ENCODE measurements at places on chromosomes 6 and 20. TPM values are rescaled to one million over a fixed set of nuclear protein-coding genes. Genes with fewer than 3 reads are reported as not detected.

Gene KHDC1L
- total RNA-seq = not detected

Gene DHX16
- total RNA-seq = 25.6 TPM

Gene EEF1A2
- 0.47 TPM for total RNA-seq

DNA sequence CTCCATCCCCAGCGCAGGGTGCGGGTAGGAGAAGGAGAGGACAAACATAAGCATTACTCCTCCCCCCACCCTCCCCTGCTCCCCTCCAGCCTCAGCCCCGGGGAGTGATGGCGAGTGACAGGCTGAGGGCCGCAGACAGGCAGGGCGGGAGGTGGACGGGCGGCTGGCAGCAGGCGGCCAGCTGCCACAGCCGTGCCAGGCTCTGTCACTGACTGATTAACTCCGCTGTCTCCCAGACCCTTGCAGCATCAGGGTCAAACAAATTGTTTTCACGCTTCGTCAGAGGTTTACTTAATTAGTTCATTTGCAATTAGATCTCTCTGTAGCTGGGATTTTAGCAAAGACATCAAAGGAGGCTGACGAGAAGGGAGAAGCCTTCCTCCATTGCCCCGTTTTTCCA is 41.9 kb downstream of the FOXP4 start:
- DNase-seq = no peak

GRCh38 chr6:151323791-151324487 is 67.4 kb downstream of the ZBTB2 start:
- DNase-seq = peak; percentile 67

DNA sequence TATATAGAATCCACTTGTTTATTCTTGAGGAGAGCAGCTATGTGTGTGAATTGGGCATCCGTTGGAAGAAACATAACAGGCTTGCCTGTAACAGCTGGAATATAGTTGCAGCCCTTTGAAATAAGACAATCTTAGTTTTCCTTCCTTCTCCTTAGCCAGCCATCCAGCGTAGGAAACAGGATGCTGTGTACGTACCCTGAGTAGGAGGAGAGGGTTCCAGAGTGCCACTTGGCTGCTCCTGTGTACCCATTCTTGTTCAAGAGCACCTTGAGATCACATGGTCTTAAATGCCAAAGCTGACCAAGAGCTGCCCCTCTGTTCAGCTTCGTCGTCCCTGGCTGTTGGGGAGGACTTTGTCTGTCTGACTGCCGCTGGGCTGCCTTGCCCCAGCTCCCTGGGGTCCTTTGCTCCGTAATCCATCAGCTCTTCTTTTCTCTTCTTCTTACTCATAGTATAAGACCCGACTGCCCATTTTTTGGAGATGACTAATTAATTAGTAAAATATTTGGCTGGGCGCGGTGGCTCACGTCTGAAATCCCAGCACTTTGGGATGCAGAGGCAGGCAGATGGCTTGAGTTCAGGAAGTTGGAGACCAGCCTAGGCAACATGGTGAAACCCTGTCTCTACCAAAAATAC is 49.0 kb downstream of the RREB1 start:
- DNase-seq = no peak

DNA sequence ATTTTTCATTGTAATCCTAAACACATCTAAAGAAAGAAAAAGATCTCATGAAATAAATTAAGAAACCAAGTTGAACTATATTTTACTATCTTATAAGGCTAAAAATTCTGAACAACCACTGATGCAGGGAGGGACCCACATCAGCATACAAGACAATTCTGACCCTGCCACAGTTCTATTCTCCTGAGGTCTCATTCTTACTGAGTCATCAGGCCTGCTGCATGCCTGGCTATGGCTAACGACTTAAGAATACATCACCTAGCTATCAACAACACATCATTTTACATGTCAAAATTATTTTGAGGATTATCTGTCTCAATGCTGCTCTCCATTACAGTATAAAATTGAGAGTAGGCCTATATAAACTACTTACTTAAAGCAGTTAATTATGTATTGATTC is 52.9 kb downstream of the FBXL4 start:
- no peak for DNase-seq

DNA sequence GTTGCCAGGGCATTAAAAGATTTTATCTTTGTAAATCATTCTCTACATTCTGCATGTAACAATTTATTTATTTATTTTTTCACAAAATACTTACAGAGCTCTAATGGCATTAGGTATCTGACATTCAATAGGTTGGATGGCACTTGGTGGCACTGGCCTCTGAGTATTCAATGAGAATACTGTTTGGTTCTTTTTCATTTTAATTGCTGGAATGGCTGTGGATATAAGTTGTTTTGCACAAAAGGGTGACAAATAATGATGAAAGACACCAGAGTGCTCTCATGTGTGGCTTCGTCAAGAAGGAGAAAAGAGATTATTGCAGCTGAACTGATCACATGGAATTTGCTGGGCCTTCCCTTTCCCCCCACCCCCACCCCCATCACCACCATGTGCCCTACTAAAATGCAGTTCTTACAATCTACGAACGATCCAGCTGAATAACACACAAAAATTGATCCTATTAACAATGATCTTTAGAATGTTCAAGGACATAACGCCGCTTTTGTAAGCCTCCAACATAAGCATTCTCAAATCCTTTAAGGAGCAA is 195.2 kb upstream of the POU3F2 start:
- DNase-seq = no peak

GRCh38 chr20:58649288-58650180 is 1.5 kb upstream of the STX16 start:
- DNase-seq = peak; percentile 18

DNA sequence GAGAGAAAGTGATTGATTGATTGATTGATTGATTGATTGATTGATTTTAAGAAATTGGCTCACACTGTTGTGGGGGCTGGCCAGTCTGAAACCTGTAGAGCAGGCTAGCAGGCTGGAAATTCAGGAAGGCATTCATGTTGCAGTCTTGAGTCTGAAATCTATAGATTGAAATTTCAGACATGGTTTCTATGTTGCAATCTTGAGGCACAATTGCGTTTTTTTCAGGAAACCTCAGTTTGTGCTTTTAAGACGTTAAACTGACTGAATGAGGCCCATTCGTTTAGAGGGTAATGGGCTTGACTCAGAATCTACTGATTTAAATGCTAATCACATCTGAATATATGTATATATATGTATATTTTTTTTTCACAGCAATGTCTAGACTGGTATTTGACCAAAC is 106.3 kb downstream of the STXBP5 start:
- DNase-seq = no peak

DNA sequence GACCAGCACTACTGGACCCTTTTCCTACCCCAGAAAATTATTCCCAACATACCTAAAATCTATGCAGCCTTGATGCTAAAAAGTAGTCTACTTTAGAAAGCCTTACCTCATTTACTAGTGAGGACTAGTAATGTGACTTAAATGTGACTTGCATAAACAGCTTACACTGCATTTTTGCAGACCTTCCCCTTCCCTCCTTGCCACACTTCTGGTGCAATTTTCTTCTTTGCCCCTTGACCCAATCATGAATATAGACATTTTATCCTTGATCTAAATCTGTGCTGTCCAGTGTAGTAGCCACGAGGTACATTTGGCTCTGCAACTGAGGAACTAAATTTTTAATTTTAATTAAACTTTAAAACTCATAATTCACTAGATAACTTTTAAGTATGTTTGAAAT is 7.0 kb upstream of the ZKSCAN8 start:
- no peak for DNase-seq

DNA sequence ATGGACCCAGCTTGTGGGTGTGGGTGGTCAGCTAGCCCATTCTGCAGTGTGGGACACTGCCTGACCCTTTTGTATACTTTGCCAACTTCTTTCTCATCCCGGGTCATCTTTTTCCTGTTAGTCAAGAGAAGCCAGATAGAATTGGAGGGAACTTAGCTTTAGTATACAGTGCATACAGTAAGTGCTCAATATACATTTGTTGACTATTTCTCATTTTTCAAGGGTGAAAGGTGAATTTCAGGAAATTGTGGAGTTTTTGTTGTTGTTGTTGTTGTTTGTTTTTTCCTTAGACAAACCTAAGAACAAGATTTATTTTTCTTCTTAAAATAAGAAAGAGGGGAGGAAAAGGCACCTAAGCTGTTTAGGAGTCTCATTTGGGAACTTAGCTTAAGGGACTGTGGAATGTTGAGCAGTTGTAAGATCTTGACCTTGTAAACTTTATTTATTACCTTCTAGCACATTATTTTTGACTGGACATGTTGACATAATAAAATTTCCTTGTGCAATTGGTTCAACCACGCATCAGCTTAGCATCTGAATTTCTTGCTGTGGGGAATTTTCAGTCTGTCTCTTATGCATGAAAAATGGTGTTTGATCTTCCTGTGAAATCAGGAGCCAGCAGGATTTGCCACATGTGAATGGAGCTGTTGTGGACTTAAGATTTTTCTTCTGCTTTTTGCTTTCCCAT is 113.6 kb downstream of the ARID1B start:
- no peak for DNase-seq

GRCh38 chr6:34912715-34913464 is 23.8 kb downstream of the ANKS1A start:
- no peak for DNase-seq

- no peak for DNase-seq
Observed at GRCh38 chr20:50545126-50545525, 34.9 kb downstream of the PTPN1 start.
